ENCODE measurements at places on chromosomes 5 and 9.

DNA sequence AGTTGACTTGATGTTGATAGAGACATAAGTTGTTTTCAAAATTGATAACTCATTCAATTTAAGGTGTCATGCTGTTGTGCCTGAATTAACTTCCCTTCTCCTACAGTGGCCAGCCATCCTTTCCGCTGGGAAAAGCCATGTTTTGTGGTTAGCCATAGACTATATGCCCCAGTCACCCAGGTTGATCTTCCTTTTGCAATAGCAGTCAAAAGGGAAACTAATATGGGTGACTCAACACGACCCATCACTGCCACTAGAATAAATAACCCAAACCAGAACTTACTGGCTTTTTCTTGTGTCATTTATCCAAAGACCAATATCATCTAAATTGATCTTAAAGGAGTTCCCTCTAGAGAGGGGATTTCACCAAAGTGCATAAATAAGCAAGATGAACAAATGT lies 87.4 kb downstream of the PTCD2 start:
- no peak for DNase-seq

- DNase-seq = peak; percentile 25
These were observed 39.8 kb upstream of the KCNMB1 start for GRCh38 chr5:170429014-170429413.

GRCh38 chr9:33952066-33952465 lies 96.6 kb downstream of the UBAP2 start:
- no peak for DNase-seq

- DNase-seq = peak; percentile 54
These were observed 184.1 kb downstream of the MARCHF11 start for GRCh38 chr5:15995341-15996052.

DNA sequence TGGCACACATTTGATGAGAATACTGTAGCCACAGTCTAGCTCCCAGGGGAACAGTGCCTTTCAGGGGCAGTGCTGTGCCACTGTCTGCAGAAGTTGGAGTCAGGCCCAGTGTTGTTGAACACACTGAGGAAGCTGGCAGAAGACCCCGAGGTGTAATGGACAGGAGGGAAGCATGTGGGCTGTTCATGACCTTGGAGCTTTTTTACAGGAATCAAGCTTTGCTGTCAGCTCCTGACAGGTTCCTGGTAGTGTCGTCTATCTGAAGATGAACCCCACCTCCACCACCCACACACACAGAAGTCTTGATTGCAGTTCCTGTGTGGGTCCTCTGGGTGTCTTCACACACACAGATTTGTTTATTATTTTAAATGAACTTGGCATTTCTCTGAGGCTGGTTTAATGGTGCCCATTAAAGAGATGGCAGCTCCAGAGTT lies 40.3 kb upstream of the TNFAIP8 start:
- DNase-seq = no peak

- no peak for DNase-seq
These were observed 67.2 kb upstream of the CCDC152 start for GRCh38 chr5:42689391-42689790.

DNA sequence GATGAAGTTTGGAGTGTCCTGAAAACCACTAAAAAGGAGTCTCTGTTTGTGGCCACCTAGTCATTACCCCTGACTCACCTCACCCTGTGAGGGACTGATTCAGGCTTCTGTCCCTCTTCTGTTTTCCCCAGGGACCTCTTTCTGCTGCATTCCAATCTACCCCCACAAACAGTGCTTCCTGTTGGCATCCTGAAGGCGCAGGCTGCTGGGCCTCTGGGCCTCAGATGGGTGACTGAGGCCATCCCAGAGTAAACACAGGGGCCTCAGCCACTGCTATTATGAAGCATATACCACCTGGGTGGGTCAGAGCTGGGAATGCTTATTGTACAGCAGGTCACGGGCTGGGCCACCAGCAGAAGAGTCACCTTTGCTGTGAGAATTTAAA lies 20.0 kb downstream of the MORN5 start:
- no peak for DNase-seq

GRCh38 chr5:68911840-68912690 lies 181.7 kb upstream of the SLC30A5 start:
- peak; percentile 2 for DNase-seq

- DNase-seq = no peak
These were observed 82.9 kb downstream of the RAPGEF1 start for GRCh38 chr9:131657037-131657377.

- DNase-seq = no peak
These were observed 195.1 kb downstream of the SMARCA2 start for GRCh38 chr9:2210201-2210600.

GRCh38 chr9:75418518-75418917 lies 330.2 kb downstream of the OSTF1 start:
- DNase-seq = no peak

GRCh38 chr9:79570448-79571308 lies 1.1 kb upstream of the TLE4 start:
- DNase-seq = peak; percentile 62

DNA sequence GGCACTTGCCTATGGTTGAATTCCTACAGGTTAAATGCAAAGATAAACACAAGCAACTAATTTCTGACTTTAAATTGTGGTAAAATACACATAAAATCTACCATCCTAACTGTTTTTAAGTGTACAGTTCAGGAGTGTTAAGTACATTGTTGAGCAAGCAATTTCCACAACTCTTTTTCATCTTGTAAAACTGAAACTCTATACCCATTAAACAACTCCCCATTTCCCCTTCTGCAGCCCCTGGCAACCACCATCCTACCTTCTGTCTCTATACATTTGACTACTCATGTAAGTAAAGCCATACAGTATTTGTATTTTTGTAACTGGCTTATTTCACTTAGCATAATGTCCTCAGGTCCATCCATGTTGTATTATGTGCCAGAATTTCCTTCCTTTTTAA lies 38.5 kb upstream of the STX17 start:
- no peak for DNase-seq

DNA sequence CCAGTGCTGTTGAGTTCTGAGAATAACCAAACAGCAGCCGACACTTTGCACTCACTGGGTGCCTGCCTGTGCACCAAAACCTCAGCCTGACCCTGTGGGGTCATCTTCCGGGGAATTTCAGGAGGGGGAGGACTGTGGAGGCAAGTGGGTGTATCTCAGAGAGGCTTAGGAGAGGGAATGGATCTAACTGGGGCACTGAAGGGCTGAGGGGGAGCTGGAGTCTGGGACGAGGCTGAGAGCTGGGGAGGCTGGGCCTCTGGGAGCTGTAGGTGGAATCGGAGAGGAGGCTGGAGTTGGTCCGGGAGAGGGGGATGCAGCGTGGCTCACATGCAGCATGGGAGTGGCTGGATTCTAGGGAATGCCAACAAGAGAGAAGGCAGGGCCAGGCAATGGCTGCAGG lies 14.9 kb upstream of the ASS1 start:
- no peak for DNase-seq

DNA sequence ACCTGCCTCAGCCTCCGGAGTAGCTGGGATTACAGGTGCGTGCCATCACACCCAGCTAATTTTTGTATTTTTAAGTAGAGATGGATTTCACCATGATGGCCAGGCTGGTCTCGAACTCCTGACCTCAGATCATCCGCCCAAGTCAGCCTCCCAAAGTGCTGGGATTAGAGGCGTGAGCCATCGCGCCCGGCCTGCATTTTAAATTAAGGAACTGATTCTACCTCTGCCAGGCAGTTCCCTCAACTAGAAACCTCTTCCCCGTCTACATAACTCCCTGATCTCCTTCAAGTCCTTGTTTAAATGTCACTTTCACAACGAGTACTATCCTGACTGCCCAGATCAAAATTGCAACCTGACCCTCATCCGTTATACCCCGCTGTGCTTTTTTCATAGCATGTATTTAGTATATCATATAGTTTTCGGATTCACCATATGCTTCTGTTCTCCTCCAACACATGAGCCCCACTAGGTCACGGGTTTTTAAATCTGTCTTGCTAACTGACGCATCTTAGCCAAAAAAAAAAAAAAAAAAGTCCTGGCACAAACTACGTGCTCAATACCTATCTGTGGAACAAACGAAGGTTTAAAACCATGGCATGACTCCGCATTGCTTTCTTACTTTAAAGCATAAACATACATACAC lies 858 bp upstream of the SOWAHA start:
- no peak for DNase-seq

GRCh38 chr5:66180282-66181155 lies 36.4 kb downstream of the SREK1 start:
- DNase-seq = peak; percentile 23

DNA sequence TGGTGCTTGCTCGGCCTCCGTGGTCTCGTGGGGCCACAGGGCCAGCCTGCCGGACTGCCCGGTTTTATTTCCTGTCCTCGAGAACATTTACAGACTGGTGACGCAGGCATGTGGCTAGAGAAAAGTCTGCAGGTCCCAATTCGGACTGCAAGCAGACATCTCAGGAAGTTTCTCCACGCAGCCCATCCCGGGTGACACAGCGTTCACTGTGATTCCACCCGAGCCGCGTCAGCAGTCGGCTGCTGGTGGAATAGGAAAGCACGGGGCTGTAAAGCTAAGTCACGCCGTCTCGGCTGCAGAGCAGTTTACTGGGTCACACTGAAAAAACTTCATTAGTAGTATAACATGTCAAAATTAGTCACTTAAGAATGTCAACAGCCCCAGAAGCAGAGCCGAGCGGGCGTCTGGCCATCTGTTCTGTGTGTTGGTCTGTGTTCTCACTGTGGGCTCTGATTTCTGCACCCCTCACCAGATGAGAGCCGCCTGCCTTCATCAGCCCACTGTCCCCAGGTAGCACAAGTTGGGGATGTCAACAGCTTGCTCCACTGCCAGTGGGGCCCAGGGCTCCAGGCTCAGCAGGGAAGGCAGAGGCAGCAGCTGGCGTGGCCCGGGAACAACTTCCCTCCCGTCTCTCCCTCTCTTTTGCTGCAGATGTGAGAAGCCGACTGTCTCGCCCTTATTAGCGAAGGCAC lies 363.7 kb downstream of the IRX2 start:
- no peak for DNase-seq

DNA sequence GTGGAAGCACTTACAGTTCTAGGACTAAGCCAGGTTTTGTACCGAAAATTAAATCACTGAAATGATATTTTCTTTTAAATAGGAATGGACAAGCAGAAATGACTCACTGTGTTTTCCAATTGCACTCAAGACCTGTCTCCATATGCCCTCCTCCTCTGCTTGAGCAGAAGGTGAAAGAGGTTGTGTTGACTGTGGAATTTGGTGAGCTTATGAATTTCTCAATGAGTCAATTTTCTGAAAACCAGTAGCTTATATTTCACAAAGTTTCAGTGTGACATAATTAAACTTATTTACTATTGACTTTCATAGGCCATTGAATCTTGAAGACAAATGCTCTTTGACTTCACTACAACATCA lies 249.9 kb downstream of the NPR3 start:
- no peak for DNase-seq

All from cardiac muscle cell (in vitro differentiated cells and primary cell).